ENCODE measurements at places on chromosomes 6 and 20.

DNA sequence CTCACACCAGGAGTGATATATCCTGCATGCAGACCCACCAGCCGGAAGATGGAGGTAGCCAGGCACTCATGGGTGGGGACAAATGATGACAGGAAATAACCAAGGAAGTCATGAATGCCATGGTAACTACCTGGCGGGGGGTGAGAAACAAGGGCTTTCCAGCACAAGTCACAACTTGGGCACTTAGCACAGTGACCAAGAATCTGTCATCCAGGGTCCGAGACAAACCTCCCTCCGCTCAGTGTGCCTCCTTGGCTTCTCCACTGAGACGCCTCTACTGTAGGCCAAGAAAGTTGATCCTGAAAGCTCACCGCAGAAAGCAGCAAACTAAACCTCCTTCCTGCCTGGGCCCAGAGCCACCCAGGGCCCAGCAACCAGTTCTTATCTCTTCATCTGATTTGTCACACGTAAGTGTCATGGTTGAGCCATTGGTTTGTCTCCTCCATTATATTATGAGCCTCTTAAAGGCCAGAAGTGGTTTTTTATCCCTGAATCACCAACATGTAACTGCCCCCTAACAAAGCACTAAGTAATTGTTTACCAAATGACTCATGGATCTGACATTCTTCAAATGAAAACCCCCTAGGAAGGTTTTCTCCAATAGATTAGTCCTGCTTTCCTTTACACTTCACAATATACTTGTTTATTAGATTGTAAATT, 84.3 kb upstream of the TAB2 start:
- DNase-seq = no peak

DNA sequence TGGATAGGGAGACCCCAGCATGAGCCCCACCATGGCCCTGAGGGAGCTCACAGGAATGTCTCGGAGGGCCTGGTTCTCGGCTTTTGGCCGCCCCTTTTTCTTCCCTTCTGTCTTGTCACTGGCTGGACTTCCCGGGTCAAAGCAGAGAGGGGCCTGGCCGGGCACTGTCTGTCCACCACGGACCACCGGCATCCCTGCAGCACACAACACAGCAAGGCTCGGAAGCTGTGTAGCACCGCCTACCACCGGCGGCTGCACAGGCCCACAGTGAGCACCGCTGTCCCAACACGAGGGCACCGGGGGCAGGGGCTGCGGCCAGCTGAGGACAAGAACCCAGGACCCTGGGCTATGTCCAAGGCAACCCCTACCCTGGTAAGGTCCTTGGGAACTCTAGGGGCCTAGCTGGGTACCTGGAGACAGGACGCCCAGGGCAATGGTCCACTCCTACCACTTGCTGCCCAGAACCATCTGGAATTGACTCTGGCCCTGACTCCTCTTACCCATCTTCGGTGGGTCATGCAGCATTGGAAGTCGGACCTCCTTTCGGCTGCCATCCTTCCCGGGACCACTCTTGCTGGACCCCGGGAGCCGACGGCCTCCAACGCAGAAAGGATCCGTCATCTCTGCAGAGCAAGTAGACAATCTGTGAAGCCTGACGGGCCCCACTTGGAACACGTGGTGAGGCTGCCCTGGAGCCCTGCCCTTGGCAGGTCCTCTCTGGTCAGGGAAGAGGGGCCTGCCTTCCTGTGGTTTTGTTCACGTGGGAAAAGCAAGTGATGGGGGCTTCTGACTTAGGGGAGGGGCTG, 2.2 kb downstream of the ZNF512B start:
- DNase-seq = no peak

DNA sequence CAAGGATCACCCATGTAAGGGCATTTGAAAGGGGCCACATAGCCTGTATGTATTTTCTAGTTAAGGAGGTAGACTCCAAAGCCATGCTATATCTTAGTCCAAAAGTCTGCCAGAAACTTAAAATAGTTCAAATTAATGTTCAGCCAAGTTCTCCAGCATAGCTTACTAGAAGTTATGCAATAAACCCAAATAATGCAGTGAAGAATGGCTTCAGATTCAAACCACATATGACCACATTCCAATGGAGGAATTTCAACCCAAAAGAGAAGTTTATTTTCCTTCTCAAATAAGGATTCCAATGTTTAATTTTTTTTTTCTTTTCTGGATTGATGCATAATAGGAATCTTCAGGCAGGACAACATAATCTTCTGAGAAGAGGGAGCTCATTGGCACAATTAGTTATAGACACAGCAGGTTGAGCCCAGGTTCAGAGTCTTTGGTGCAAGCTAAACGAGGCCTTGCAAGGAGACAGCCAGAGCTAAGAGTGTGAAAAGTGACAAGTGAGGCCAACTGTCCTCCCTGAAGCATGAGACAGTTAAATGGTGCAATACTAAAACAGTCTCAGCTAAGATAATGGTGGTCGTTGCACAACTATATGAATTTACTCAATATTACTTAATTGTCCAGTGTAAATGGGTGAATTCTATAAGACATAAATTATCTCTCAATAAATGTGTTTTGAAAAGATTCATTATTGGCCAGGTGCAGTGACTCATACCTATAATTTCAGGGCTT, 598.8 kb upstream of the CDH4 start:
- DNase-seq = no peak

- no peak for DNase-seq
Observed at GRCh38 chr6:91523511-91523910, 936.6 kb upstream of the MAP3K7 start.

GRCh38 chr20:15071085-15071808, 733.8 kb upstream of the FLRT3 start:
- DNase-seq = no peak

DNA sequence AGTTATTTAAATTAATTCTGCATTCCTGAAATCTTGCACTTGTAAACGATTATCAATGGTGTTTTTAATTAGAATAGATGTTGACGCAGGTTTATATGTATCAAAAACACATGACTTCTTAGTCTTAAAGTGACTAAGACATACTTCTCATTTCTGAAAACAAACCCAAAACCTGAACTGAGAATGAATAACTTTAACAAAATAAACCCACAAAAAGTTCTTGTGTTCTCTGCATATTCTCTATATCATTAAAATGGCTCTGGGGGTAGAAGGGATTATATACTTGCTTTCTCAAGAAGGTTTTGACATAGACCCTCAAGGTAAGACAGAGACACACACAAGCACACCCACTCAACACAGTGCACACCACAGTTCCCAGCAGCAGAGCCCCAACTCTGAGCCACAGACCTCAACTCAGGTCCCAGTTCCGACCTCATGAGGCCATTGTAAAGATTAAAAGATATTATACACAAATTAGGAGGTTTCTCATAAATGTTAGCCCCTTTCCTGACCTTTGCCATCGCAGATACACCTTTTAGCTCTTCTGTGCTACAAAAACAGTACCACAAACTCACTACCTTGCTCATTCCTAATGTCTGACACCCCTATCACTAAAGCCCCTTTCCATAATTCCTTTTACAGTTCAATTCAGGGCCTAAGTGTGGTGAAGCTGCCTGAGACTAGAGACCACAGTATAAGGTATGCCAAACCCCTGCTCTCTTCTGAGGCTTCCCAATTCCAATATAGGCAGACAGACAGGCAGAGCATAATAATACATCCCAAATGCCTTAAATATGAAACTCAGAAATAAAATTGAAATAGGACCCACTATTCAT, 267.8 kb downstream of the PTPRK start:
- no peak for DNase-seq

DNA sequence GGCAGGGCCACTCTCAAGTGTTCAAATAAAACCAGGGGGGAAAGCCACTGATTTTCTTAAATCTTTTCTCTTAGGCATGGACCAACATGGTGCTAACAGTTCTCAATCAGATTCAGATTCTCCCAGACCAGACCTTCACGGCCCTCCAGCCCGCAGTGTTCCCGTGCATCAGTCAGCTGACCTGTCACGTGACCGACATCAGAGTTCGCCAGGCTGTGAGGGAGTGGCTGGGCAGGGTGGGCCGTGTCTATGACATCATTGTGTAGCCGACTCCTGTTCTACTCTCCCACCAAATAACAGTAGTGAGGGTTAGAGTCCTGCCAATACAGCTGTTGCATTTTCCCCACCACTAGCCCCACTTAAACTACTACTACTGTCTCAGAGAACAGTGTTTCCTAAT, 41.5 kb upstream of the SMIM28 start:
- no peak for DNase-seq

DNA sequence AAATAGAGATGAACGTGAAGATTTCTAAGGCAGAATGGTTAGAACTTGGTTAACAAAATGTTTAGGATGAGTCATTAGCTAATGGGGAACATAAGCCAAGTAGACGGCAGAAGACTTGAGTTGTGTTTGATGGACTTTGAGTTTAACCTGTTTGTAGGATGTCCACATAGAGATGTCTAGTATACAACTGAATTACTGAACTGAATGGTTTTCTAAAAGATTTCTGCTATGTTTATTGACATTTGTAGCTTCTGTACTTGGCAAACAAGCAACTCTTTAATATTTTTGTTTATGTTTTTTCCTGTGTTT, 54.5 kb upstream of the DYNLRB1 start:
- no peak for DNase-seq

- DNase-seq = no peak
Observed at GRCh38 chr6:154882107-154882506, 113.0 kb upstream of the TIAM2 start.

- no peak for DNase-seq
Observed at GRCh38 chr6:144344646-144345045, 59.5 kb downstream of the UTRN start.

- DNase-seq = no peak
Observed at GRCh38 chr6:122652431-122652830, 42.2 kb downstream of the PKIB start.

DNA sequence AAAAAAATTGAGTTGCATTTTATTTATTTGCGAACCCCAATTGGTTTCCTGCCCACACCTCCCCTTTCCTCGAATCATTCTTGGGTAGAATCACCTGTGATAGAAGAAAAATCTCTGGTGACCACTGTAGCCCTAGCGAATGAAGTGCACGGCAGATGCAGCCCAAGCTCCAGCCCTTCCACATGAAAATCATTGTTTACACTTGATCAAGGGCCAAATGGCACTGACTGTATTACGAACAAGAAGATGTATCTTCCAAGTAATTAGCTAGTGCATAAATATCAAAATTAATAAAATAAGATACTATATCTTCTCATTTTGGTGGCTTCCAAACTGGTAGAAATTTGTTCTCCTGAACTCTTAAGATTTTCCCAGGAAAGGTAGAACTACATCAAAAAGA, 93.4 kb upstream of the ARID1B start:
- DNase-seq = no peak

Data from hypothalamus (tissue), 51 donors.